ENCODE measurements at places on chromosomes 1 and 21. TPM values are rescaled to one million over a fixed set of nuclear protein-coding genes. Genes with fewer than 3 reads are reported as not detected.

DNA sequence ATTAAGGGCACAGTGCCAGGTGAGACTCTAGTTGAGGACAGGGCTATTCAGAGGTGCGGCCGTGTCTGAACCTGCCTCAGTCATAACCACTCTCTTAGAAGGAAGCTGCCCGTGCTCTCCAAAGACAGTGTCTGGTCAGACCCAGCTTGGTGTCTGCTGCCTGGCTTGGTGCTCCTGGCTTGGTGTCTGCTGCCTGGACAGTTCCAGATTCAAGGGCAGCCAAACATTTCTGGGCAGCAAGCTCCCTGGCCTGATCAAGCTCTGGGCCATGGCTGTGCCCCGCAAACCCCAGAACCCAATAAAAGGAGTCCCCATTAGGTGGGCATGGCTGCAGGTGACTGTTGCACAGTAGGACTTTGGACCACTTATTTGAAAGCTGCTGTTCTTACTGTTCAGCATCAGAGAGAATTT, 27.7 kb downstream of the NEK2 start:
- no peak for DNase-seq

DNA sequence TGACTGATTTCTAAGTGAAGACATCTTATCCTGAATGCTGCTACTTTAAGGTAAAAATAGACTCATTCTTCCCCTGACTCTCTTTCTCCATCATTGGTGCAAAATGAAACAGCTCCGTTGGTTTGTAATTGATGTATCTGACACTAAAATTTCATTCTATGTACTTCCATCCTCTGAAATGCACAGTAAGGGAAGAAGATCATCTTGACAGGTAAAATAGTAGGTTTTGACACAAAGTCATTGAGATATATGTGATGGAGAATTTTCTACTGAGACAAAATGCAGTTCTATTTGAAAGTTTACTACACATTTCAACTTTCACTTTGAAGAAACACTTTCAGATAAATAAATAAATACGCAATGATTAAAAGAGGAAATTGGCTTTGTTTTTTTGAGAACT, 348.9 kb downstream of the SMYD3 start:
- DNase-seq: no peak

GRCh38 chr1:17558954-17559614, 19.6 kb downstream of the ARHGEF10L start:
- no peak for DNase-seq

- DNase-seq: no peak
These were observed 16.6 kb downstream of the SAMD11 start for GRCh38 chr1:940107-941014.

- DNase-seq: no peak
These were observed 72.4 kb downstream of the ADARB1 start for GRCh38 chr21:45146801-45147200.

GRCh38 chr1:201180901-201181300, 9.7 kb upstream of the IGFN1 start:
- DNase-seq: no peak

DNA sequence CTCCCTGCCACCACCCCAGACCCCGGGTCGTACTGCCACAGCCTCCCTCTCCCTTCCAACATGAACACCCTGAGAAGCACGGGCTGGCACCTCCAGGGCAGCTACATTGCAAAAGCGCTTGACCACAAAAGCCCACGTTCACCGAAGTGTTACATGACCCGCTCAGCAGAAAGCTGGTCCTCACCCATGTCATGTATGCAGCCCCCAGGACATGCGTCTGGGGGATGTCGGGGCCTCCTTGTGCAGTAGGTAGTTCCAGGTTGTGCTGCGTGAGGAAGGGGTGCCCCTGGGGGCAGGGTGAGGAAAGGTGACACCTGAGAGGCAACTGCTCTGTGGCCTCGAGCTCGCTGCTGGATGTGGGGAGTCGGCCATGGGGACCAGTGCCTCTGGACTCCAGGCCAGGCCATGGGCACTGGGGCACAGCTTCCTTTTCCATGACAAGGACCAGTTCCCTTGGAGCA, 102.0 kb upstream of the C1orf174 start:
- DNase-seq: no peak

GRCh38 chr1:31739346-31739745, 24.8 kb downstream of the ADGRB2 start:
- no peak for DNase-seq

GRCh38 chr1:208808301-208808700, 564.1 kb upstream of the PLXNA2 start:
- peak; percentile 91 for DNase-seq

- no peak for DNase-seq
These were observed 10.4 kb downstream of the KDM4A start for GRCh38 chr1:43660355-43660754.

DNA sequence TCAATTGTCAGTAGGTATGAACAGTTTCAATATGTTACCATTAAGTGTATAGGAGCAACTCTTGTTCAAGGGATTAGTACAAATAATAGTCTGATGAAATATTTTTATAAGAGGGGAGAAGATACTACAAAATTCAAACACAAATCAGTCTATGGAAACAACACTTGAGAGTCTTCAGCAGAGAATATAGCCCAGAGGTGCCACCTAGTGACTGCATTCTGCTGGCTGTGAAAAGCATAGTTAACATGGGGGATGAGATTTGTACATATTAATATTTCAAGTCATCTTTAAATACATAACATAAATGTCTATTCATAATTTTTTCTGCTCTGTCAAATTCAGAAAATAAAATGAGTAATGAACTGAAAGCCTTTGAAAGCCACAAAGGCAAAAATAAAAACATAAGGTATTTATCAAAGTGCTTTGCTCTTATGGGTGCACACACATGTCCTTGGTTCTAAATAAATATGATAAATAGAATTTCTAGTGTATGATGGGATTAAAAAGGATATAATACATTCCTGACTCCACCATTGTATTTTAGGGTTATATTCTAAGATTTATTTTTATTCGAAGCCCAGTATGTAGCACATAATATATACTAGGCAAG, 440.9 kb upstream of the ZRANB2 start:
- DNase-seq: peak; percentile 12

DNA sequence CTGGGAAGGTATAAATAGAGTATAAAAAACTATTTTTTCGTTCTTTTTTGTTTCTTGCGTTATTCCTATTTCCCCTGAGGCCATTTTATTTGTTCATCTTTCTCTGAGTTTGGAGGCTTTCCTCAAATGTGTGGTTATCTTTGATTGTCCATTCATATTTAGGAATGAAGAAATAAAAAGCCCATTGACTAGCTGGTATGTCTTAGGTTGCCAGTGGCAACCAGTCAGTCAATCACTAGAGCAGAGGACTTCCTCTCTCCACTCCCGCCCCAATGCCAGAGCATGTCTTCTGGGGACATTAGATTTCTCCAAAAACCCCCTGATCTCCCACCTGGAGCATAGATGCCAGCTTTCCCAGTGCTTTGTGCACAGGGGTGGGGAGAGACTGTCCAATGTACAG, 20.7 kb upstream of the FOXE3 start:
- no peak for DNase-seq

Gene TCHH
- not detected for total RNA-seq

Gene MAN1C1
- total RNA-seq: 0.07 TPM

Gene HMCN1
- 6.4 TPM for total RNA-seq

Gene KRTAP19-1
- not detected for total RNA-seq

Measured in mammary epithelial cell (primary cell).